ENCODE measurements at places on chromosomes 4 and X.

GRCh38 chrX:19097553-19098283 lies 24.6 kb downstream of the ADGRG2 start:
- no peak for DNase-seq

DNA sequence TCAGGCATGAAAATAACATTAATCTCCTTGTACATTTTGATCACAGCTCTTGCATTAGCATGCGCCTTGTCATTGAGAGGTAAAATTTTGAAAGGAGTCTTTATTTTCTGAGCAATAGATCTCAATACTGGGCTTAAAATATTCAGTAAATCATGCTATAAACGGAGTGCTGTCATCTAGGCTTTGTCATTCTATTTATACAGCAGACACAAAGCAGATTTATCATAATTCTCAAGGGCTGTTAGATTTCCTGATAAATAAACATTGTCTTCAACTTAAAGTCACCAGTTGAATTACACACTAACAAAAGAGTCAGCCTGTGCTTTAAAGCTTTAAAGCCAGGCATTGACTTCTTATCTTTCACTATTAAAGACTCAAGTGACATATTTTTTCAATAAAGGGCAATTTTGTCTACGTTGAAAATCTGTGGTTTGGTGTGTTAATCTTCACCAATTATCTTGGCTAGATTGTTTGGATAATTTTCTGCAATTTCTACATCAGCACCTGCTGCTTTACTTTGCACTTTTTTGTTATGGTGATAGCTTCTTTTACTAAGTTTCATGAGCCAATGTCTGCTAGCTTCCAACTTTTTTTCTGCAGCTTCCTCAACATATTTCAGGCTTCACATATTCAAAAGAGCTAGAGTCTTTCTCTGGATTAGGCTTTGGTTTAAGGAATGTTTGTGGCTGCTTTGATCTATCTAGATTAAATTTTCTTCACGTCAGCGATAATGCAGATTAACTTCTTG lies 27.9 kb upstream of the UGT2B4 start:
- no peak for DNase-seq

GRCh38 chr4:99859618-99860017 lies 34.6 kb downstream of the LAMTOR3 start:
- DNase-seq = no peak

DNA sequence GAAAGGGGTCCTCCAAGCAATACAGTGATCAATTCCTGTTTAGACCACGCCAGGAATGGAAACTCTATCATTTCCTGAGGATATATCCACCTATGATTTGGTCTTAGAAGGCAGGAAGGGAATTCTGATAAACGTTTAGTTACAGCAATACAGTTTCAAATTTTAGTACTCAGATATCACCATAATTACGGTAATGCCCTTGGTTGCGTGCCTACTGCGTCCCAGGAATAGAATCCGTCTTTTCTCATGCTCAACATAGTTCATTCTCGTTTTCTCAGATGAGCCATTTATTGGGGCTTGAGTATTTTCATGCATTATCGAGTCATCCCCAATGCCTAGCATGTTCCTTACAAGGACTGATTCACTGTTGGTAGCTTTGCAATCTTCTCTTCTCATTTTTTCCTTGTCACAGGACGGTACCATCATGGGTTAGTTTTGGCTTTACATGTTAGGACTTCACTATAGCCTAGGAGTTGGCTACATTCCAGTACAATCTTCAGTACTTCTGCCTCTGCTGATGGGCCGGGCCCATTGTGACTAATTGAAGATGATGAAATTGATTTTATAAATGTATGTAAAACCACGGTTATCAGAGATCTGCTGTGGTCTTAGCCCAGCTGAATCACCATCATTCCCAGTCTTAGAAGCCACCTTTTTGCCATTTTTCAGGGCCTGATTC lies 4.4 kb upstream of the PRKX start:
- no peak for DNase-seq

DNA sequence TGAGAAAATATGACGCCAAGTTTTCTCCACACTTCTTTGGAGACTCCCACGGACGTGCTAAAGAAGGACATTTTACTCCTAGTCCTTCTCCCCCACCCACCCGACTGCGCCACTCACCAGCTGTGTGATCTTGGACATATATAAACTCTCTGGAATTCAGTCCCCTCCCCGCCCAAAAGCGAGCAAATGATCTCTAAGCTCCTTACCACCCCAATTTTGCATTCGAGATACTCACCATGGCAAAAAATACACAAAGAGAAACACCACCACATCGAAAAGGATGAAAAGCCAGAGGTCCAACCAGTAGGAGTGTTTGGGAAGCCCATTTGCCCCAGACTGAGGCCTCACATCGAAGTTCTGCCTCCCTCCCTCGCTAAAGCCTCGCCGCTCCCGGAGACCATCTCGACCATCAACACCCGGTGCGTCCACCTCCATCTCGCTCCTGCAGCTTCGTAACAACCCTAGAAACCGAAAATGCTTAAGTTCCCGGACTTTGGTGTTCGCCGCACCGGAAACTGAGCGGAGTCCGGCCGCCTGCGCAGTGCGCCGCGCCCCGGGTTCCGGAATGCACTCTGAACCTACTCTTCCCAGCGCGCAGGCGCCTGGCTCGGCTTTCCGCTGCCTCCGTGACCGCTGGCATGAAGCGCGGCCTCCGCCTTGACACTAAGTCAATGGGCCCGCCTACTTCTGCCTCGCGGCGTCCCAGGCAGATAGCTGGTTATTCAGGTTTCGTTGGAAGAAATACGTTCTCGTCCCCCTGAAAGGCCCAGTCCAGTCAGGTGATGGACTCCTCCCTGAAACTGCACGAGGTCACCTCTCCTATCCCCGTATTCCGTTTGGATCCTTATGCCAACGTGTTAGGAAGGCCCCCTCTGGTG lies 21.6 kb downstream of the FABP2 start:
- DNase-seq = peak; percentile 96

GRCh38 chr4:181611946-181612600 lies 631.1 kb upstream of the TENM3 start:
- no peak for DNase-seq

DNA sequence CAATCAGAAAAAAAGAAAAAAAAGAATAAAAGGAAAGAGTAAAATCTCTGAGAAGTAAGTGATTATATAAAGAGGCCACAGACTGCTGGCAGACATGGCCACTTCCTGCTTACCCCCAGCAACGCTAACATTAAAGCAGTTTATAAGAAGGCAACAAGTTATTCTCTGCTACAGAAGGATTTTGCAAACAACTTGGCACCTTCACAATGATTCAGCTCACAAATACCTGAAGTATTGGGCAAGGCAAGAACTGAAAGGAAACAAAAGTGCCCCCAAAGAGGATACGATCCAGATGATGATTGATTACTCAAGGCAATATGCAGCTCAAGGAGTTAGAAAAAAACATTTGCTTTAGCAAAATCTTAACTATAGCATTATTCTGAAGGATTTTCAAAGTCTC lies 718.8 kb downstream of the KLHL13 start:
- no peak for DNase-seq

DNA sequence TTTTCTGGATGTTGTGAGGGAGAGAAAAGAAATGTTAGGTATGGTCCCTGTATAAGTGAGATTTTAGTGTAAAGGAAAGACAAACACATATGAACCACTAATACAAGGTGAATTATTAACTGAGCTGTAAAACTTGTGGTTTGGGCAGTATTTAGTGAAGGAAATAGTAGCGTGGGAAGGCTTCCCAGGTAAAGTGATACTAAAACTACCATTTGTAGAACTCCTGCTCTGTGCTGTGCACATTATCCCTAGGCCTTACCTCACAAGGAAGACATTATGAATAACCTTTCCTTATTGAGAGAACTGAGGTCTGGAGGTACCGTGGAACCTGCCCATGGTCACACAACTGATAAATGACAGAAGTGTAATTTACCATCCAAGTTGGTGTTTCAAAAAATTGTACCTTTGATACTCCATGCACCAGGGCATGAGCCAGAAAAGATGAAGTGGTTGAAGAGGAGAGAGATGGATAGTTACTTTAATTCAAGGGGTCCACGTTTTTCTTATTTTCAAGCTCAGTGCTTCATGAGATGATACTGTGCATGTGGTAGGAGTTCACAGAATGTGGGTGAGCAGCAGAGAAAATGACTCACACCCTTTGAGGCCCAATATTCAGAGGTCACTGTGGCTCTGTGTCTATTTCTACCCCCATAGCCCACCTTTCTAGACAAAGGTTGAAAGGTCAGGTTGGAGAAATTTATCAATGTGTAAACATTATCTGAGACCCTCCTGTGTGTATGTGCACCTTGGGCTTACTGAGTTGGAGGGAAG lies 2.6 kb upstream of the VSIG4 start:
- DNase-seq = no peak

GRCh38 chr4:7364979-7365378 lies 69.8 kb downstream of the PSAPL1 start:
- no peak for DNase-seq

DNA sequence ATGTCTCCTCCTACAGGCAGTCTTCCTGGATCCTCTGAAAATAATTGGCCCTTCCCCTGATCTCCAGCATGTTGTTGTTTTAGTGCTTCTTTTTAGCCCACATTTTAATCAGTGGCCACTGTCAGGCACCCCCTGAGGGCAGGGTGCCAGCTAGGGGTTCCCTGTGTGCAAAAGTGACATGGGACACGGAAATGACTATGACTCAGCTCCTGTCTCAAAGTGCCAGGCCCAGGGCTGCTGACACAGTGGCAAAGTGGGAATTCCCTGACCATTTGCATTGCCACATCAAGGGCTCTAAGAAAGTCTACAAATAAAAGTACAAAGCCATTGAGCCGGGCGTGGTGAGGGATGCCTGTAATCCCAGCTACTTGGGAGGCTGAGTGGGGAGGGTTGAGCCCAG lies 24.8 kb downstream of the HMX1 start:
- peak; percentile 73 for DNase-seq

- DNase-seq = no peak
Observed at GRCh38 chrX:124910611-124911010, 409.1 kb upstream of the TEX13C start.

DNA sequence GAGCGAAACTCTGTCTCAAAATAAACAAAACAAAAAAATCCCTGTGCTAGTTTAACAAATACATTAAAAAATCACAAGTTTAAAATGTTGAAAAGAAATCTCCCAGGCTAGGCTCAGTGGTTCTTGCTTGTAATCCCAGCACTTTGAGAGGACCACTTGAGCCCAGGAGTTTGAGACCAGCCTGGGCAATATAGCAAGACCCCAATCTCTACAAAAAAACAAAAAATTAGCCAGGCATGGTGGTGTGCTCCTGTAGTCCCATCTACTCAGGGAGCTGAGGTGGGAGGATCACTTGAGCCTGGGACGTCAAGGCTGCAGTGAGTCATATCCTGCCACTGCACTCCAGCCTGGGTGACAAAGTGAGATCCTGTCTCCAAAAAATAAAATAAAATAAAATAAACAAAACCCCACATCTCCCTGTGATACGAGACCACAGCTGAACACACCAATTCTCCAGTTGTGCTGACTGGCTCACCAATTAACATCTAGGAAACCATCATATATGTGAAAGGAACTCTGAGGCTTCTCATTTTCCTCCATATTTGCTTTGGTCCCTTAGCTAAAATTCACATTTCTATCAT lies 7.3 kb downstream of the RPS4X start:
- DNase-seq = no peak
